ENCODE measurements at places on chromosomes 11 and 22. TPM values are rescaled to one million over a fixed set of nuclear protein-coding genes. Genes with fewer than 3 reads are reported as not detected.

Gene CTTN
- 510 TPM for total RNA-seq

Gene RAC2
- total RNA-seq, result 16.2 TPM

Gene ACRV1
- not detected for total RNA-seq

Gene GANAB
- total RNA-seq, result 505 TPM

Gene MUC2
- total RNA-seq, result not detected

Gene CDC42EP1
- 18.1 TPM for total RNA-seq

Gene SLC25A18
- not detected for total RNA-seq

Gene NCAPH2
- total RNA-seq, result 22.1 TPM

Gene ELP4
- 14.3 TPM for total RNA-seq

Gene MTMR2
- 45.6 TPM for total RNA-seq

Gene IPO7
- total RNA-seq, result 186 TPM

Gene PTPRCAP
- not detected for total RNA-seq

Gene XKR3
- total RNA-seq, result not detected

Gene DKK3
- 328 TPM for total RNA-seq

Gene MS4A3
- not detected for total RNA-seq
